ENCODE measurements at places on chromosomes 13 and 19.

- no peak for DNase-seq
Measured at GRCh38 chr13:75798353-75799255, 162.5 kb downstream of the LMO7 start.

DNA sequence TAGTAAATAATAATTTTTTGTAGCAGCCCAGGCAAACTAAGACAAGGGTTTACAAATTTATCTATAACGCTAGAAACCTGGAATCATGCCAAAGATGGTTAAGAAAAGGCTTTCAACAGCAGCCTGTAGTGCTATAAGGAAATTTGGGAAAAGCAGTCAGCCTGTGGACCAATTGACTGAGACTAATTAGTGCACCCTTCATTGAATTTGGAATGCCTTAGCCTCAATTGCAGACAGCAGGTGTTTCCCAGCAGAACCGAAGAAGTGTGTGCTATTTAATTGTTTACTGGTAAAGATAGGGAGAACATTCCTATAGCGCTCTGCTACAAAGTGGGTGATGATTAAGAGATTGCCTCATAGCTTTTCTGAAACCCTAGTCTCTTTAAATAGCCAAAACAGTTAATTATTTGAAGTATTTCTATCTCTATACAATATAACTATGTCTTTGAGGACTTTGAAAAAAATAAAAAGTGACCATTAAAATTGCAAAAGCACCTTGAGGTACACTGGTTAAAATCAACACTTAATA lies 1884.3 kb upstream of the PCDH20 start:
- DNase-seq: no peak

GRCh38 chr13:29537736-29538651 lies 57.5 kb downstream of the SLC7A1 start:
- no peak for DNase-seq

DNA sequence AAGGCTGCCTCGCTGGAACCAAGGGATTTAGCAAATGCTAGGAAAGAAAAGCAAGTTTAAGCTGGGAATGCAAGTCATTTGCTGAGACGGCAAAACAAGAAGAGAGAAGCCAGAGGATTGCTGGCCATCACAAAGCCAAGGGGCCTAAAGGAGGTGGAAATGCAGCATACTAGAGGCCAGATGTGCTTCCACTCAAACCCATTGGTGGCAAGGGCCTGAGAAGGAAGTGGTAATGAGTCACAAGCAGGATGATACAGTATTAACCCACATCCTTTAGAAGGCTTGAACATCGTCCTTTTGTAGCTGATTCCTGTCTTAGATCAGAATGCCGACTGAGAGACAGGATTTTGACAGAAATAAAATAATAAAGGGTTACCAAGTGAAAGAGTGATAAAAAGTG lies 68.2 kb downstream of the ITGBL1 start:
- no peak for DNase-seq

GRCh38 chr13:56352901-56353300 lies 787.8 kb upstream of the PRR20A start:
- DNase-seq: no peak

DNA sequence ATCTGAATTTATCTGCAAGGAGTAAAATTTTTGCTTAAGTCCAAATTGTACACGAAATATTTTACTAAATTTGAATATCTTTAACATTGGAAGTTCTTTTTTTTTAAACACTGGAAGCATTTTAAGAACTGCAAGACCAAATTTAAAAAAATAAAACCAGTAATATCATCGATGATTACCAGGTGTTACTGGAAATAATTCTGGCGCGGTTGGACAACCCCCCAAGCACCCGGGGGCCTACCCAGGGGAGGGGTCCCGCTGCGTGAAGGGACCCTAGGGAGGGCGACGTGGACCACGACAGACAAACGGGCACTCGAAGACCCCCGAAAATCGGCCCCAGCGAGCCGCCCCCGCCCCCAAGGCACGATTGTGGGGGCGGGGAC lies 12.6 kb upstream of the JSRP1 start:
- DNase-seq: no peak

DNA sequence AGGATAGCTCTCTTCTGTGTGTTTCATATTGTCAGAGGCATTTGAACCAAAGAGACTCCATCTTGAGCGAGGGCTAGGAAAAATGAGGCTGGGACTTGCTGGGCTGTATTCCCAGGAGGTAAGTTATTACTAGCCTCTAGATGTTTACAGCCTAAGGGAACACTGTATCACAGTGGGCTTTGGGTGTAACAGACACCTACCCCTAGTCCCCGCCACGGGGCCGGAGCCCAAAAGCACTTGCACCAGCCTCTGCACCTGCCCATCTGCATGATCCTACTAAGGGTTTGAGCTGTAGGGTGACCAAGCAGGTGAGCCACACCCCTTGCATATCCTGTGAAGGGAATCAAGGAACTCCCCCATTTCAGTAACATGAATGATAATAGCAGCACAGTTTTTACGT lies 1972.2 kb downstream of the OLFM4 start:
- no peak for DNase-seq

GRCh38 chr13:101919541-101920181 lies 467.2 kb downstream of the ITGBL1 start:
- DNase-seq: no peak

DNA sequence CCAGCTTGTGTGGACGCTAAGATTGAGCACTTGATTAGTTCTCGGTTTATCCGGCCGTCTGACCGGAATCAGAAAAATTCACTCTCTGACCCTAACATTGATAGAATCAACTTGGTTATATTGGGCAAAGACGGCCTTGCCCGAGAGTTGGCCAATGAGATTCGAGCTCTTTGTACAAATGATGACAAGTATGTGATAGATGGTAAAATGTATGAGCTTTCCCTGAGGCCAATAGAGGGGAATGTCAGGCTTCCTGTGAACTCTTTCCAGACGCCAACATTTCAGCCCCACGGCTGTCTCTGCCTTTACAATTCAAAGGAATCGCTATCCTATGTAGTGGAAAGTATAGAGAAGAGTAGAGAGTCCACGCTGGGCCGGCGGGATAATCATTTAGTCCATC lies 59.6 kb downstream of the ARHGAP35 start:
- no peak for DNase-seq

- no peak for DNase-seq
Measured at GRCh38 chr13:26623125-26623524, 65.6 kb downstream of the WASF3 start.

GRCh38 chr13:36549755-36550154 lies 117.5 kb downstream of the CCNA1 start:
- DNase-seq: no peak

DNA sequence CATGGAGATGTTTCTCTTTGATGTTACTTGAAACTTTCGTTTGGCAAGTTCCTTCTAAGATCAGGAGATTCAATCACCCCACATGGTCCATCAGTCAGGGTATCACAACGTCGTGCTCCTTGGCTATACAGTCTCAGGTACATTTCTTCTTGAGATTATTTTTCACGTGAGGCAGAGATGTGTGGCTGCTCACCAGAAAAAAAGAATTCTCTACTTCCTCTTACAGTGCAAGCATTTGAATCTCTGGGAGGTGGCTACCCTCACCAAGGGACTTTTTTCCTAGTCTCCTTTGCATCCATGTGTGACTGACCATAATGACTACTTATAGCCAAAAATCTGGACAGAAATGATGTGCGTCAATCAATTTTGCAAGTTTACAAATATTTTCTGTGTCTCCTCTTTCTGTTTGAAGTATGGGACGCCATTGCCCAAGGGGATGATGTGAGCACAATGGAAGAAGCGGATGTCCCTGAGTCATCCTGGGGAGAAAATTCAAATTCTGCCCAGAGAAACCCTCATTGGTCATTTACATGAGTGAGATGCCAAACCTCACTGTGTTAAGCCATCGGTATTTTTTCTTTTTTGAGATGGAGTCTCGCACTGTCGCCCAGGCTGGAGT lies 8.6 kb upstream of the LAIR2 start:
- DNase-seq: no peak

- no peak for DNase-seq
Measured at GRCh38 chr13:104648291-104648690, 1582.1 kb upstream of the SLC10A2 start.

DNA sequence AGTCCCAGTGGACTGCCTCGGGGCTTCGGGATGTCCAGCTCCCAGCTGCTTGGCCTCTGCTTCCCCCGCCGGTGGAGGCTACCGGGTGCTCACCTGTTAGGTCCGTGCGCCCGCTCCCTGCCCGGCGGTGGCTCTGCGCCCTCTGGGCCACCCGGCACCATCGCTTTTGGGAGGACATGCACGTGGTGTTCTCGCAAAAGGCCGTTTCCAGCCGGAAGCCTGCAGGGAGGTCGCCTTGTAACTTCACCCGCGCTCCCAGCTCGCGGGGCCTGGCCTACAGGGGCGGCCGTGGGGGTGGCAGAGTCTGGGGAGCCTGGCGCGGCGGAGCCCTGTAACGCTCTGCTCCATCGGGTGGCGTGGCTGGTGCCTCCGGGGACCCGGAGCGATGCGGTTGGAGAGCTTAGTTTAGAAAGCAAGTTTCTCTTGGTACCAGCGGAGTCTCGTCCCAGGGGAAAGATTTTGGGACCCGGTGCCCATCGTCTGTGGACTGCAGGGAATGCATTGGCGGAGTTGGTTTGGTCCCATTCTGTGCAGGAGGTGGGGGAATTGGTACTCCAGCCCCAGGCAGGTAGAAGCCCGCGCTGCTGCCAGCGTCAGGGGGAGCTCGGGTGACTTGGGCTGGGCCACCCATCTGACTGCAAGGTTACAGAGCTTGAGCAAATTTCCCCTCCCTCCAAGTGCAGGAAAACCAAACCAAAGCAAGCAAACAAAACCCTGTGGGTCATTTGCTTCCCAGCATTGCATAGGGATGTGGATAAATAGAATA lies 673 bp downstream of the SPATA13 start:
- peak; percentile 82 for DNase-seq

DNA sequence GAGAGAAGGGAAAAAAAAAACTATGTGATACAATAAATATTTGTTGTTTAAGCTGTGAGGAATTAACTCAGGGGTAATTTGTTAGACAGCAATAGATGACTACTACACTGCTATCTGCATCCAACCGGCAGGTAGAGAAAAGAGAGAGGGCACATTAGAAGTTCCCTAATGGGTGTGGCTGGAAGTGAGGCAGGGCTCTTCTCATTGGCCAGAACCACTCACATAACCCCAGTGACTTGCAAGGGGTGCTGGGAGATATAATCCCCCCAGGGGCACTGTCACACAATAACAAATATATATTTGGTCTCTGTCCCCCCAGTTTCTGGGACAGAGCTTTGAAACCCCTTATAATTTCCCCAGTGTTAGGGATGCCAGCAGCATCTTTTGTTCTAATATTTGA lies 24.3 kb downstream of the FGF21 start:
- no peak for DNase-seq

DNA sequence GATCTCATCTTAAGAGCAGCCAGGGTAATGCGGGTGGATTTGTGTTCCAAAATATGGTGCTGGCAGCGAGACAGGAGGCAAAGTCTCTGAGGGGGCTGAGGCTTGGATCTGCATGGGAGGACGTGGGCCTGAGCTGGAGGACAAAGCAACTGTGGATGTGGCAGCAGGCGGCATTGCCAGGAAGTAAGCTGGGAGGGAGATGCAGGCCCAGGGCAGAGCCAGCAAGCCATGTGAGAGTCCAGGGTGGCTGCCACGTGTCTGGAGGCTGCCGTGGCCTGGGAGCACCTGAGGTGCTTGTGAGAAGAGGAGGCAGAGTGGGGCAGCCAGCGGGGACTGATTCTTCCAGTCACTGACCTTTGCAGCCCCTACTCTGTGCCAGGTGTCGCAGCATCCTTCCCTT lies 52.0 kb downstream of the DPF1 start:
- DNase-seq: no peak

- DNase-seq: no peak
Measured at GRCh38 chr19:46386996-46387712, 26.2 kb downstream of the CCDC8 start.

DNA sequence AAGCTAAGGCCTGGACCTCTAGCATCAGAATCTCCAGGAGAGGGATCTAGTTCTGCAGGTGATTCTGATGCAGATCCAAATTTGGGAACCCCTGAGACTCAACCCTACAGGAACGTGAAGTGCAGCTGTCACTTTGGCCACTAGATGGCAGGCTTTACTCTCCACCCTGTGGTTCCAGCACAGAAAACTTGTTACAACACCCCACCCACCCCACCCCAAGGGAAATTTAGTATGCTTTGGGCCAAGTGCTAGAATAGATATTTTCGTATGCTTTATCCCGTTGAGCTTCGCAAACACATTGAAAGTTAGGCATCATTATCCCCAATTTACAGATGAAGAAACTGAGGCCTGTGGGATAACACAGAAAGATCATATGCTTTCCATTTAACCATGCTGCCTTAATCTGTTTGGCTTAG lies 232.0 kb downstream of the B3GLCT start:
- DNase-seq: peak; percentile 45

GRCh38 chr19:41868120-41868988 lies 8.3 kb downstream of the RPS19 start:
- no peak for DNase-seq

GRCh38 chr19:49987159-49987698 lies 26.3 kb upstream of the SIGLEC11 start:
- peak; percentile 88 for DNase-seq

- DNase-seq: no peak
Measured at GRCh38 chr19:4814625-4815425, 16.7 kb downstream of the TICAM1 start.

DNA sequence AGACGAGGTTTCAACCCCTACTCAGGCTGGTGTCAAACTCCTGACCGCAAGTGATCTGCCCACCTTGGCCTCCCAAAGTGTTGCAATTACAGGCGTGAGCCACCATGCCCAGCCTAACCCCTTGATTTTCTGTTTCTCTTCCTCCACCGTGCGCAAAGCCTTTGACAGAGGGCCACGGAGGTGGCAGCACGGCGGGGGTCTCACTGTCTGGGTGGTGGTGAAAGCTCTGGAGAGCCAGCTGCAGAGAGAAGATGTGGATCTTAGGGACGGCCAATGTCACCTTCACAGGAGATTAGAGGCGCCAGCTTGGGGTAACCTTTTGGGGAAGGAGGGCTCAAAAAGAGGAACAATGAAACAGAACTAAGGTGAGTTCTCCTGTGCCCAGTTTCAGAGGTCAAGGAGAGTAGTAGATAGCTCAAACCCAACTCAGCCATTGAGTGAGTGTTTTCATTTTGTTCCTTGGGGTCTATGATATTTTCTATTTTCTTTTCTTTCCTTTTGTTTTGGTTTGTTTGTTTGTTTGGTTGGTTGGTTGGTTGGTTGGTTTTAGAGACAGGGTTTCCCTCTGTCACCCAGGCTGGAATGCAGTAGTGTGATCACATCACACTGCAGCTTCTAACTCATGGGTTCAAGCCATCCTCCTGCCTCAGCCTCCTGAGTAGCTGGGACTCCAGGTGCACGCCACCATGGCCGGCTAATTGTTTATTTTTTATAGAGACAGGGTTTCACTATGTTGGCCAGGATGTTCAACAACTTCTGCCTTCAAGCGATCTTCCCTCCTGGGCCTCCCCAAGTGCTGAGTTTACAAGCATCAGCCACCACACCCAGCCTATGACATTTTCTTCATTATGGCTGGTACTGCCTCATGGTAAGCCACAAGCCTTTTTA lies 37.7 kb downstream of the GPR42 start:
- no peak for DNase-seq

DNA sequence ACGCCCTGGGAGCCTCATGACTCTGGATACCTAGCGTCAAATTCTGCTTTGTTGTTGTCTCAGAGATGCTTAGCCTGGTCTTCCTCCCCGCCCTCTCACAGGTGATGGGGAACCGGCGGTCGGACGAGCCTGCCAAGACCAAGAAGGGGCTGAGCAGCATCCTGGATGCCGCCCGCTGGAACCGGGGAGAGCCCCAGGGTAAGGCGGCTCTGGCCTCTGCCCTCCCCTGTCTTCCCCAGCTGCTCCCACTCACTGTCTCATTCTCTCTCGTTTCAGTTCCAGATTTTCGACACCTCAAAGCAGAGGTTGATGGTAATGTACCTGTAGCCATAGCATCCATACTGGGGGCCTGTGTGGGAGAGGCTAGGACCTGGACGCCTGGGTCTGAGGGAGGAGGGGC lies 11.4 kb downstream of the ARHGEF1 start:
- DNase-seq: no peak
